Stimulated activated CD8-positive, alpha-beta memory T cell treated with anti-CD3 and anti-CD28 coated beads, Interleukin-15, amount 100 ng/mL, for 1 hour (primary cell): ENCODE measurements at places on chromosomes 16 and 17.

DNA sequence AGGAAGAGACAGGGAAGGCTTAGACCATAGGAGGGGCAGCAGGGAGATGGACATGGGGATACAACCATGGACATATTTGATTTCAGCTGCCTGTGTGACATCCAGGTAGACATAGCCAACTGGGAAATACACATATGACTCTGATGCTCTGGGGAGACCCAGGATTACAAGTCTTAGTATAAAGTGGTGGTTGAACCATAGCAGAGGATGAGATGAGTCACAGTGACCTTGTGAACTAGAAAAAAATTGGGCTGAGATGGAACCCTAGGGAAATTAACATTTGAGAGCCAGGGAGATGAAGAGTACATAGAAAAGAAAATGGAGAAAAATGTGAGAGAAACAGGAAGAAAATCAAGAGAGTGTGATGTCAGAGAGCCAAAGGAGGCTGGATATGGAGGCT lies 10.2 kb downstream of the MARCHF10 start:
- no peak for DNase-seq

DNA sequence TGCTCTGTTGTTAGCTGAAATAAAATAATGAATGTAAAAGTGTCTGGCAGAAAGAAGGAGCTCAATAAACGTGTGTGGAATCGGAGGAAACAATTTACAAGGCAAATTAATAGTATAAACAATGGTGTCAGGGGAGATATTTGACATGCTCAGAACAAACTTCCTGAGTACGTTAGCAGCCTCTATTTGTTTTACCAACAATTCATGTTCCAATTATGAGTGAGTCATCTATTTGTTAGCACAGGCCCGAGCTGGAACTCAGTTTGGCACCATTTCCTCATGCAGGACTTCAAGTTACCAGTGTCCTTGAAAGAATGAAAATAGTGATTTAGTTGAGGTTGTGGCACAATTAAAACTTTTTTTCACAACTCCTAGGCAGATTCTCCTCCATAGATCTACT lies 9.1 kb downstream of the ASIC2 start:
- no peak for DNase-seq

GRCh38 chr16:19907161-19907992 lies 22.7 kb upstream of the GPRC5B start:
- DNase-seq: peak; percentile 53

GRCh38 chr16:85391175-85391707 lies 221.9 kb upstream of the GSE1 start:
- DNase-seq: no peak

DNA sequence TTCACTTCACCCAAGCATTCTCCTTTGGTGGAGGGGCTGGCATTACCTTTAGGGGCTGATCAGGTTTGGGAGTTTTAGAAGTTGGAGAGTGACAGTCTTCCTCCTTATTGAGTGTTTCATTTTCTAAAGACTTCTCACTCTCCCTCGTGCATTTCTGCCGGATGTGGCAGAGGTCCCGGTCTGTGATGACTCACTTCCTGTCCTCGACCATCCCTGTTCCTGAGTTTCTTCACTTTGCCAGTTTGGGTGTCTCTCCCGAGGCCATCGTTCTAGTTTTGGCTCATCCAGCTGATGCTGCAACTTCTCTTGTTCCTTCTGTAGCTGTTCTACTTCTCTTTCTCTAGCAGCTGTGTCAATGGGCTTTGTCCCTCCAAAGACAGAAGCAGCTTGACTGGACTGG lies 104.3 kb downstream of the PHKB start:
- DNase-seq: no peak

GRCh38 chr17:28657756-28658155 lies 4.0 kb downstream of the SDF2 start:
- no peak for DNase-seq

- no peak for DNase-seq
Measured at GRCh38 chr17:2777242-2777867, 18.9 kb upstream of the RAP1GAP2 start.

GRCh38 chr17:21371511-21372081 lies 4.6 kb upstream of the KCNJ12 start:
- DNase-seq: no peak

GRCh38 chr16:84973236-84973635 lies 38.1 kb downstream of the ZDHHC7 start:
- DNase-seq: no peak

DNA sequence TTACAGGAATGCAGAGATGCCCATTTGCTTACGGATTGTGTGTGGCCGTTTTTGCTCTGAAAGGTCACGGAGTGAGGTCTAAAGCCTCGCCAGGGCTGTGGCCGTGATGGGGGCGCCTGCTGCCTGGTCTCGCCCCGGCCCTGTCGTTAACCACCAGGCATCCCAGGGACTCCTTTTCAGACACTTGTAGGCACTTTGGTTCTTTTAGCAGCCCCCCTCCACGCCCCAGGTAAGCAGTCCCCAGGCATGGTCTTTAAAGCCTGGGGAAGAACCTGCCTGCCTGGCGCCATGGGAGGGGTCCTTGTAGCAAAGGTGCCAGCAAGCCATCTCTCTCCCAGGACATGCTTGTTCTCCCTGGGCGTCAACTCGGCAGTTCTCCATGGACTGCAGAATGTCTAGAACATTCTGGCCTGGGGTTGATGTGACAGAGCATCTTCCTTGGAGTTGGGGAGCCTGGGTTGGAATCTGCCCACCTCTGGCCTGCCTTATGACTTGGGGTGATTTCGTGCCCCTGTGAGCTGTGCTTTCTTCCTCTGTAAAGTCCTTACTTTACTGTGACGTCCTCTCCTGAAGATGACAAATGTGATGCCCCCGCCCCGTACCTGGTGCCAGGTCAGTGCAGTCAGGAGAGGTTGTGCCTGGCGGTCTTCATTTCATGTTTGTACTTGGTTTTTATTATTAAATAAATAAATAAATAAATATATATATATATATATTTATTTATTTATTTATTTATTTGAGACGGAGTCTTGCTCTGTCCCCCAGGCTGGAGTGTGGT lies 5.4 kb downstream of the KCTD5 start:
- no peak for DNase-seq

DNA sequence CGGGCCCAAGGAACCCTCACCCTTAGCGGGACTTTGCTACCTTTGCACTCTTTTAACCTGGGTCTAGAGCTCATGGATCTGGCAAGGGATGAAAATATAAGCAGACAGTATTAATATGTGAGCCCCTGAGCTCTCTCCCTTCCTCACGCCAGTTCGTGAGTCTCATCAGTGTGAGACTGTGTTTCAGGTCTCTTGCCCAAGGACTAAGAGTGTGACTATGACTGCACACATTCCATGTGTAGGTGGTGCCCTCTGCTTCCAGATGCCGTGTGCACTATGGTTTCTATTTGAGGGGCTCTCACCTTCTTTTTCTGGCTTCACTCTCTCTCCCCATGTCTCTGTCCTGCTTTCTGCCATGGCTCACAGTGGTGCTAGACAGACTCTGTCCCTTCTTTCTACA lies 40.5 kb downstream of the DHRS7B start:
- DNase-seq: no peak

GRCh38 chr17:78048346-78049292 lies 79.9 kb downstream of the TMC6 start:
- no peak for DNase-seq

DNA sequence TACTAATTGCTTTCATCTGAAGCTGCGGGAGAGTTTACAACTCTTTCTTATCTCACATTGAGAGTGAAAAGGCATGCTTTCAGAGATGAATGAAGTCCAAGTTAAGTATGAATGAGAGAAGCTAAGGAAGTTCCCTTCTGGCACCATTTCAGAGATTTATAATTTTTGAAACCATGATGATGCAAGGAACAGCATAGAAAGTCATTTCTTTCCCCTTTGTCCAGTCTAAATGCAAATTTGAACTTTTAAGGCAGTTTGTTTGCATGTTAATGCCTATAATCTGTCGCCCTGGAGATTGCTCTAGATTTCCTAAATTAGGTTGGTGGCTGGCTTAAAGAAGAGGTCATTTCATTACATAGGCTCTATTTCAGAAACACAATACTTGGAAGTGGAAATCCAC lies 594.8 kb upstream of the GOT2 start:
- no peak for DNase-seq

GRCh38 chr17:29613352-29613837 lies 9.3 kb downstream of the CORO6 start:
- peak; percentile 81 for DNase-seq

- no peak for DNase-seq
Measured at GRCh38 chr17:15946611-15947120, 1.7 kb downstream of the ADORA2B start.
